ENCODE measurements at places on chromosomes 12 and 14. TPM values are rescaled to one million over a fixed set of nuclear protein-coding genes. Genes with fewer than 3 reads are reported as not detected.

MYF5 gene
- total RNA-seq: not detected

RDH16 gene
- total RNA-seq: 0.31 TPM

LRP1 gene
- total RNA-seq: 166 TPM

DPF3 gene
- 3.9 TPM for total RNA-seq

SDSL gene
- total RNA-seq: 15.5 TPM

ACACB gene
- total RNA-seq: 22.0 TPM

CLEC2D gene
- total RNA-seq: 11.6 TPM

AP5M1 gene
- total RNA-seq: 30.5 TPM

PAX9 gene
- 1.8 TPM for total RNA-seq

ETV6 gene
- 16.9 TPM for total RNA-seq

SLC38A4 gene
- 2.7 TPM for total RNA-seq

TDRD9 gene
- total RNA-seq: 8.2 TPM

COCH gene
- 0.31 TPM for total RNA-seq

All from lung (tissue), 17 donors.